ENCODE measurements at places on chromosomes 6 and 20.

- DNase-seq: no peak
Measured at GRCh38 chr6:3039384-3039783, 28.9 kb upstream of the RIPK1 start.

DNA sequence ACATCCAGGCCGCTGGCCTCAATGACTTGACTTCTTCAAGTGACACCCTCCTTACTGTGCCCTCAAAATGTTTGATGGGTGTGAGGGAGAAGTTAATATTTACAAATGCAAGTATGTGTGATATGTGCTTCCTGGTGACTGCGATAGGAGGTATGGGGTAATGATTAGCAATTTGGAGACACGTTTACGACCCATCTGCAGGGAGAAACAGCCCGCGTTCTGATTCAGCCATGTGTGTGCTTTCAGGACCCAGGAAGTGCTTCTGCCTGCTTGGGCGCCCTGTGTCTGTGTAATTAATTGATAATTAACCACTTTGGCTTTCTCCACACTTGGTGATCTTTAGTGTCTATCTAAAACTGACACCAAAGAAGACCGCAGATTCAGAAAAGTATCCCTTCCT lies 25.0 kb downstream of the SIRPA start:
- no peak for DNase-seq

DNA sequence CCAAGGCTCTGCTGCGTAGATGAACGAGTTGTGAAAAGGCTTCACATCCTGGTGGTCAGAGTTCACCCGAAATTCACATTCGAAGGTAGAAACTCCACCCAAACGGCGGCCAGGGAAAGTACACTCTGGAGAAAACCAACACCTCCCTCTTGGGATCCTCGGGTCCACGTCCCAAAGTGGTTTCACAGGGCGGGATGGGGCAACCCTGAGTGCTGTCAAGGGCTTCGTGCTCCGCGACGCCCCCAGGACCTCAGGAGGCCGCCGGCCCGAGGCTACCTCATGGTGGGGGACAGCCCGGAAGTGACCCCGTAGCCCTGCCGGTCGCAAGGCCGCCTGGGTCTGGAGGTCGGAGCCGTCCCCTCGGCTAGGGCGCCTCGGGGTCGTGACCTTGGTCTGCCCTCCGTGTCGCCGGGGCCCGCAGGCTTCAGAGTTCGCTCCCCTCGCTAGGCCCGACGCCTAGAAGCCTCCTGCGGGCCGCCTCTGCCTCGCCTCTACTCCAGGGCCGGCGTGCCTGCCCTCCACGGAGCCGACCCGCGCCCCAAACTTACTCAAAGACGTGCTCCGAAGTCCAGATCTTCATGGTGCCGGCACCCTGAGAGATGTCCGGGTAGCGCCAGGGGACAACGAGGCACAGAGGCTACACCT lies at the start of gene PRELID3B:
Gene PRELID3B, minus strand, starts transcription at position 636 of the 645 bp plus-strand sequence. Its CDS starts 56 bp downstream, at position 580.
- no peak for DNase-seq

GRCh38 chr20:38418509-38419204 lies 16.5 kb downstream of the SNHG17 start:
- no peak for DNase-seq

- no peak for DNase-seq
Measured at GRCh38 chr20:61932711-61933480, 132.8 kb downstream of the TAF4 start.

- DNase-seq: no peak
Measured at GRCh38 chr20:32012159-32012688, 2.0 kb downstream of the CCM2L start.

DNA sequence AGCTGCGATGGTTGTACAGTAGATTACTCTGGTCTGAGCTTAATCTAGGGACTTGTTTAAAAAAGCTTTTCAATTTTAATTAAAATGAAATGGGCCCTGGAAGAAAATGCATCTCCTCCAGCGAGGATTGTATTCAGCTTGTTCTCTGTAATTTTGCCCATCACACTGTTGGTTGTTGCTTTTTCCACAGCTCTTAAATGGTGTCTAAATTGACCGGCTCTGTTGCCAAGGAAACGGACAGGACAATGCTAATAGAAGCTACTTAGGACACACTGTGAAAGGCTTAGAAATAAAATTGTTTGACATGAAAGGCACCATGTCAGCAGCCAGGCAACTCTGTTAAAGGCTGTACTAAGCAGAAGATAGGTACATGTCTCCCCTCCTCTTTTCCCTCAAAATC lies 116.7 kb upstream of the NRSN1 start:
- no peak for DNase-seq

DNA sequence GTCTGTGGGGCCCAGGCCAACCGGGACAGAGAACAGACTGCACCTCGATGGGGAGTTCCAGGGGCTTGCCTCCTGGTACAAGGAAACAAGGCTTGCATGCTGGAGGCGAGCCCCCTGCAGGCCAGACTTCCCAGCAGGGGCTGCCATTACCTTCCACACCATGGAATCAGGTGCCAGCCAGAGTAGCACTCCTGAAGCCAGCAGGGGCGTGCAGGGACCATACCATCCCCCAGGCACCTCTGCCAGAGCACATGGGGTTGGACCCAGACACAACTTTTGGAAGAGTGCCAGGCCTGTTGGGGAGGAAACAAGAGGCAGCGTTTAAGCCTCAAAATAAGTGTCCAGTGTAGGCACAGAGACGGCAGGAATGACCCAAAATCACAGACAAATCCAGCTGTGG lies 6.5 kb downstream of the DDO start:
- DNase-seq: no peak

DNA sequence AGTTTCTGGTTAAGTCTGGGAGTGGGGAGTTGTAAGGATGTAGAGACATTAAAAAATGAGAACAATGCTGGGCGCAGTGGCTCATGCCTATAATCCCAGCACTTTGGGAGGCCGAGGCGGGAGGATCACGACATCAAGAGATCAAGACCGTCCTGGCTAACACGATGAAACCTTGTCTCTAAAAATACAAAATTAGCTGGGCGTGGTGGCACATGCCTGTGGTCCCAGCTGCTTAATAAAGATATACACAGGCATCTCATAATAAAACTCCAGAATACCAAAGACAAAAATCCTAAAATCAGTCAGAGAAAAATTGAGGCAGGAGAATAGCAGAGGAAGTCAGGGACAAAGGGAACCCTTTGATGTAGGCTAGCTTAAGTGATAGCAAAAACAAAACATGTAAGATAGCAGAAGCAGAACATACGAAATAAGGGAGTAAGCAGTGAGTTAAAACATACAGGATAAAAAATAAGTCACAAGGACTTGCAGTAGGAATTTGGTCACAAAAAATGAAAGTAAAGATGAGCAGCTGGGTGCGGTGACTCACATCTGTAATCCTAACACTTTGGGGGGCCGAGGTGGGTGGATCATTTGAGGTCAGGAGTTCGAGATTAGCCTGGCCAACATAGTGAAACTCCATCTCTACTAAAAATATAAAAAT lies 23.6 kb downstream of the DDX43 start:
- no peak for DNase-seq

DNA sequence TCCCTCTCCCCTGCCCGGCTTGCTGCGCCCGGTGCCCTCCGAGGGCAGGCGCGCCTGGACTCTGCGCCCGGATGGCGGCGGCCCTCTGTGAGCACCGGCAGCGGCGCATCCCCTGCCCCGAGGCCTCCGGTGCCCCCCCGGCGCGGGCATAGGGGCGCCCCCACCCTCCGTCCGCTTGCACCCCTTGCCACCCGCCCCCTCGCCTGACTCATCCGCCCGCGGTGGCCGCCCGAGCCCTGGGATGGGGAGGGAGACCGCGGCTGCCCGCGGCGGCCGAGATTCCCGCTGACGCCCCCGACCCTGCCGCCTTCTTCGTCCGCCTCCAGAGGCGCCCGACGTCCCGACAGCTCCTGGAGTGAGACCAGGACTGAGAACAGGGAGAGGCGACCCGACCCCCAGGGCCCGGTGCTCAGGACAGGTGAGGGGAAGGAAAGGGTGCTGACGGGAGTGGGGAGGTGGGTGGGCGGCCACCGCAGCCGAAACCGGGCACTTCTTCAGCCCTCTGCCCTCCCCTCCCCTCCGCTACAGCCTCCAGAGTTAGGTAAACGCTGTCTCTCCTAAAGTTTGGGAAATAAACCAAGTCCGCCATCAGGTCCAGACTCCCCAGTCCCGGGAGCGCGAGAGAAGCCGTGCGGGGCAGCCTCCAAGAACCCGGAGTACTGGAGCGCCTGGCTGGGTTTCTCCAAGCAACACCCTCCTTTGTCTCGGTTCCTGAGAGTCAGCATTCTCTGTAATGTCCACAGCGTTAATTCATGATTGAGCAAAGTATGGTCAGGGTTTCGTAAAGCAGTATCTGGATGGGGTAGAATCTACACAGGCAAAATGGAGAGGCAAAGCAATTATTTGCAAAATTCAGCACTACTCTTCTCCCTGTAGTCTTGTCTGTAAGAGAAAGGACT lies 539 bp downstream of the TMEM200A start:
- DNase-seq: peak; percentile 68

DNA sequence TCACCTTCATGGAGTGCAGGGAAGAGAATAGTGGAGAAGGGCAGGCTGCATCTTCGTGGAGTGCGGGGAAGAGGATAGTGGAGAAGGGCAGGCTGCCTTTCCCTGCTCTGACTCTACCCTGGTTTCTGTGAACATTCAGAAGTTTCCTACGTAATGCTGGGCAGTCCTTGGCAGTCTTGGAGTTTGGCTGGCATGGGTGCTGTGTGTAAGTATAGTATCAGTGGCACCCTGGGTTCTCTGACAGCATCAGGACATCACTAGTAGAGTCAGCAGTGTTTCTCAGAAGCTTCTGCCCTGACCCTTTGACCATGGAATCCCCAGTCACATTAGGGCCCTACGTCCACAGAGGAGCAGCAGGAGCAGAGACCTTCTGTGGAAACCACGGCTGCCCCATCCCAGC lies 352.9 kb downstream of the NRN1 start:
- no peak for DNase-seq

- no peak for DNase-seq
Measured at GRCh38 chr6:82711105-82711827, 347.6 kb downstream of the TPBG start.

GRCh38 chr6:22027040-22027725 lies 269.7 kb downstream of the PRL start:
- DNase-seq: no peak

DNA sequence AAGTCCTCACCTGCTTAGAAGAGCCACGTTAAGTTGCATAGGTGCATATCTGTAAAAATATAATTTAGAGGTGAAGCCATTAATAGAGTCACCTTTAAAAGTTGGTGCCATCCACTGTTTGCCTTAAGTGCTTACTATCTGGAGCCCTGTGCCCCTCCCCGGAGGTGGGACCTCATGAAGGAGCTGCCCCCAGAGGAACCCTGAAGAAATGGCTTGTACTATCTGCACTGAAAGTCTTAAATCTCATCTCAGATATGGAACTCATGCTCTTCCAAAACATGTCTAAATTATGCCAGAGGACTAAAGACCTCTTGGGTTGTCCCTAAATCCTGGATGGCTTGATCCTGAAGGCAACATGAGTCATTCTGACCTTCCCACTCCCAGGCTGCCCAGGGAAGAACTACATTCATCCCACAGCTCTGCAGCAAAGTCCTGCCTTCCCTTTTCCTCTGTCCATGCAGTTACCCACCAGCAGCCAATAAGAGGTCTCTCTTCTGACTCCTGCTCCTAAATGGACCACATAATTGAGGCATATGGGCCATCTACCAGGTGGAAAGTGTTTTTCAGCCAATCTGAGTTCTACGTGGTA lies 85.3 kb downstream of the ASXL1 start:
- DNase-seq: no peak

GRCh38 chr6:87702589-87702945 lies 534 bp upstream of the AKIRIN2 start:
- DNase-seq: peak; percentile 40

DNA sequence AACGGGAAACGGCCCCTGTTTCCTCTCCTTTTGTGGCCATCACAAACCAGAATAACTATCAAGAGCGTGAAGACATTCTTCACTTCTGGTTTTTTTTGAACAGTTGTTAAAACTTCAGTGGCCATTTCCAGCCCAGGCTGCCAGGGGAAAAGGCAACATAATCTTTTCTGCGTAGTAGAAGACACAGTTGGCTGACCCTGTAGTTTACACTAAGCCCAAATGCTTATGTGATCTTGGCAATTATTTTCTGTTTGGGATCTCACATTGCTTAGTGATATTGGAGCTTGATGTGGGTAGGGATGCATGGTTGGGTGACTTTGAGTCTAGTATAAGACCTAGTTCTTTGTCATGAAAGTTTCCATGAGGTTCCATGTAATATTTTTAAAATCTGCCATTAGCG lies 449.4 kb upstream of the CDH4 start:
- DNase-seq: no peak

DNA sequence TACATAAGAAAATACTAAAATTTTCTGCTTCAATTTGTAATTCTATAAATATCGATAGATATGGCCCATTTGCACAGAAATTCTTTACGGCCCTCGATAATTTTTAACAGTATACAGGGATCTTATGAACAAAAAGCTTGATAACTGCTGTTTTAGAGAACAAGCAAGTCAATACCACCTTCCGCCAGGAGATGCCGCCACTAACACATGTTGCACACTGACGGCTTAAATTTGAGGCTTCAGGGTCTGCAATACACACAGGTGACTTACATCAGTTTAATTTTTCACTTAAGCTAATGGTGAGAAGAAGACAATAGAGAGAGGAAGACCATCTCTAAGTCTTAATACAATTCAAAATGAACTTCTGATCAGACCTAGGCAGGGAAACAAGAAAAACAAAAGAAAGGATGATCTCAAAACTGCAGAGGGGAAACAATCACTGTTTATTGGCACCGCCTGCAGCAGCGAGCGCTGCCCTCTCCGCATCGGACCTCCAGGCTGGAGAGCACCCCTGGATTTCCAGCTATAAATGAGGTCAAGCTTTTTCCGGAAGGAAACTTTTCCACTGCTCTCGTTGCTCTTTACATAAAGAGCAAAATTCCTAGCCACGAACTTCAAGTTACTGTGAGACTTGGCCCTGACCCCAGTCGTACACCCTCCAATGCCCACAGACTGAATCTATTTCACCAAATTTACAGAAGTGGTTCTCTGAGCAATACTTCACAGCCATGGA lies 53.9 kb downstream of the OTOR start:
- peak; percentile 60 for DNase-seq

- peak; percentile 68 for DNase-seq
Measured at GRCh38 chr6:33126101-33126714, 50.4 kb downstream of the HLA-DPB1 start.

DNA sequence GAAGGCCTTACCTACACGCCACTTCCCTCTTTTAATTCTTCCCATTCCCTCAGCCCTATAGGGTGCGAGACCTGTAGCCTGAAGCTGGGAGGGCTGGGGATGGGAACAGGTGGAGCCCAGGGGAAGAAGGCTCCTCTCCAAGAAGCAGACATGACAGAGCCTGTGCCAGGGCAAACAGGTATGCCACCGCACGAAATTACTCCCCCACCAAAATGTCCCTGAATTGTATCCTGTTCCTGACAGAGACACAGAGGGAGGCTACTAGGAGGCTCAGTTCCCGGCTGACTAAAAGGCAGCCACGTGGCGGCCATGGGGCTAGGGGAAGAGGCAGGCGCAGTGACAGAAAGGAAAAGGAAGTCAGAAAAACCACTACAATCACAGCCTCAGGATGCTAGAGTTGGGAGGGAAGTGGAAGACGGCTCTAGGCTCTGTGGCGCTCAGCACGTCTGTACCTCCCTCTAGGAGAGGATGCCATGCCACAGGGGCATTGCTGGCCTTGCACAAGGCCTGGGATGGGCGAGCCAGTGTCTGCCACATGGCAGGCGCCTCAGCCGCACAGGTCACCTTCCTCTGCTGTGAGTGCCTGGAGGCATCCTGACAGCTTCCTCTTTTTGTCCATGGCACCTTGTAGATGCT lies 27.7 kb downstream of the TFEB start:
- DNase-seq: no peak
